Esophagus muscularis mucosa (tissue), 4 donors: ENCODE measurements at places on chromosomes 7 and 10.

DNA sequence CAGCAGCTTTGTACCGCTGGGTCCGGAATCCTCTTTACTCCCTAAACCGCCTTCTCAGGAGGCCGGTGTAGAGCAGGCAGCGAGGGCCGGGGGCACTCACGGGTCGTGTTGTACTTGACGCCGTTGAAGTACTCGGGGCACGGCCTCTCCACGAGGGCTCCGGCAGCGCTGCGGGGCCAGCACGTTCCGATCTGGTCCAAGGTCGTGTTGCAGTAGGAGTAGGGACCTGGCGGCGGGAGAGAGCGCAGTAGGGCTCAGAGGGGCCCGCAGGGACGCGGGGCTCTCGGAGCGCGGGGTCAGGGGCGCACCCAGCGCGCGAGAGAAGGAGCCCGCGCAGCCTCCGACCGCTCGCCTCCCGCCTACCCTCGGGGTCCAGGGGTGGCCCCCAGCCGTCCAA, 443 bp downstream of the CRHR2 start:
- DNase-seq, result no peak

DNA sequence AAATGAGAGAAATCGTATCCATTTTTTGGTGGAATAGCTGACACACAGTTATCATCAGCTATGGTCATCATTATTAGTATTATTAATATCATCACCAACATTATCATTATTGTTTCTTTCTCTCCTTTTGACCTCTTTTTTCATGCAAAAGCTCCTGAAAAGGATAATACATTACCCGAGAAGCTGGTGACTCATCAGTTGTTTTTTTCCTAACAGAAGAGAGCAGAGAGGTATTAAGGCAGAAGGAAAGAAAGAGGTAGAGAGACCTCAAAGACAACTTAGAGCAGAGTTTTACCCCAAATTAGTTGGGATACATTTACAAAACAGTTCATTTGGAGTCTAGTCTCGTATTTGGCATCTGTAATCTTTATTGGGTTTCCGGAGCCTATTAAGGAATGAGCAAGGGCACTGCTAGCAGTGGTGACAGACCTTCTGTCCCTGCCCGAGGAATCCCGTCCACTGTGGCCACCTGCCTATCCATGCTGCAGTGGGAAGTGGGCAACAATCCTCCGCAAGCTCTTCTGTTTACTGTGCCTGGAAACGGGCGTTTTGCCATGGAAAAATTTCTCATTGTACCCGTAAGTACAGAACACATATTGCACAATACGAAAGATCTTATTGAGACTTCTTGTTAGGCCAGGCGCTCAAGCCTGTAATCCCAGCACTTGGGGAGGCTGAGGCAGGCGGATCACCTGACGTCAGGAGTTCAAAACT, 170.0 kb upstream of the MKLN1 start:
- no peak for DNase-seq

DNA sequence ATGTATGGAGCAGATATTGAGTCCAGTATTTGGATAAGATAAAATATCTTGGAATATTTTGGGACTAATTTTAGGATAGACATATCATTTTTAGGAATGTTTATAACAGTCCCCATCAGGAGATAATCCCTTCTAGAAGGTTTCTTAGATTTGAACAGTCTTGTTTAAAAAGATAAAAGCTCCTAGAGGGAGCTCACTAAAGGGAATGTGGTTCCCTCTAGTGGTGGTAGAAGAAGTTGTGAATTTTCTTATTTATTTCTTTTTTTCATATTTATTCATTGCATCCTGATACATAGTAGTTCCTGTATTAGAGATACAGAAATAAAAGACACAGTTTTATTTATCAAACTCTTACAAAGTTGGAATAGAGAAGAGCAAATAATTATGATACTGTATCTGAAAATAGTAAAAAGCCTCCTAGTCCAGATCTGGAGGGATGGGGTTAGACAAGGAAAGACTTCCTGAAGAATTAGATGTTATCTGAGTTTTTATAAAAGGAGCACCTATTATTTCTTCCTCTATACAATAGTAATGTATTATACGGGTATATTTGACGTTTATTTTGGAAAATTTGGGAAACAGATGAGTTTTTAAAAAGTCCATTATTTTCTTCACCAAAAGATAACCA, 24.5 kb upstream of the KLF14 start:
- DNase-seq, result no peak

DNA sequence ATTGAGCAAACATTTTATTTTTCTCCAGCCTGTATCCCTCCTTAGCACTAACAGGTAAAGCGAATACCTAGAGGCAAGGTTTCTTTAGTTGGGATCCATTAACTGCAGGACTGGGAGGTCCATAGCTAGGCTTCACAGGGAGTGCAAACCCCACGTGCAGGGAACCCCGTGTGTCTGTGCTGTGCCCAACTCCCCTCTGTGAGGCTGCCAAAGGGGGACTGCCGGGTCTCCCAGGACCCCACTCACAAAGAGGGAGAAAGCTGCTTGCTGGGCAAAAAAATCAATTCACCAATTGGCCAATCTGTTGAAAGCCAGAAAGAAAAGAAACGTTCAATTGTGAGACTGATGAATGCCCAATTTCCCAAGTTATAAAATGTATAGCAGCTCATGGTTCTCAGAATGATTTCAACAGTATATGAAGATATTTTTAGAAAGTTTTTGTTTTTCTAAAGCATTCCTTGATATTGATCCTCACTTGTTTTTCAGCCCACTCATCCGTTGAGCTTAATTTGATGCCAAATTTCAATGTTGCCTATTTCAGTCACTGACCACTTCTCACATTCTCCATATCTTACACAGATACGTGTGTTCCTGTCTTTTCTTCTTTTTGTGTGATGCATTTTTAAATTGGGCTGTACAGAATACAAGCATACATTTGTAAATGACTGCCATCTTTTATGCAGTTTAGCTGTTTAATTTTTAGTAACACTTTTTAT, 202.7 kb upstream of the PRSS58 start:
- DNase-seq, result no peak

DNA sequence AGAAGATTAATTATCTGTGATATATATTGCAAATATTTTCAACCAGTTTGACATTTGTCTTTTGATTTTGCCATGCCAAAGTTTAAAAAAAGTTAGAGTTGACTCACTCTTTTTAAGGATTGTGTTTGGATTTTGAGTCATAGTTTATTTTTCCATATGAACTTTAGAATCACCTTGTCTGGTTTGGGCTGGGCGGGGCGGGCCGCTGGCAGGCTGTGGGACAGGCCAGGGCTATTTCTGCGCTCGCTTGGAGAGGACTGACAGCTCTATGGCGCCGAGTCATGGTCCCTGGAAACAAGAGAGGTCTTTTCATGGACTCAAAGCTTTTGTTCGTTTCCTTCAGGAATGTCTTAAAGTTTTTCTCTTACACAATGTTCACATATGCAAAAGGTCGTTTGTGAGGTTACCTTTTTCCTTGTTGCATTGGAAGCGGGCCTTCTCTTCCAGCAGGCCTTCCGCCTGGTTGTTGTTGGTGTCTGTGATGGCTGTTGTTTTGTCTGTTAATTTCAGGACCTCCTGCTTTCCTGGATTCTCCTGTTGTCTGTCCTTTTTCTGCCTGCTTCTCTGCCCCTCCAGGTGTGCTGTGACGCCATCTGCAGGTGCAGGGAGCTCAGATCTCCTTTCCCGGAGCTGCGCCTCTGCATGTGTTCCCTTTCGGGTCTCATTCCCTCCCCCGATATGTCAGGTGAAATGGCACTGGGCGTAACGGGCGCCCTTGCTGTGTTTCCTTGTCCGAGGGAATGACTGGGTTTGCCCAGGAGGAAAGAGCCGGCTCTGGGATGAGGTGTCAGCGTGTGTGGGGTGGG, 53.8 kb downstream of the INPP5A start:
- DNase-seq, result no peak

GRCh38 chr7:38169847-38170246, 8.2 kb upstream of the STARD3NL start:
- no peak for DNase-seq

GRCh38 chr7:103856929-103857328, 132.5 kb downstream of the RELN start:
- no peak for DNase-seq

GRCh38 chr7:46155367-46155766, 234.3 kb upstream of the IGFBP3 start:
- DNase-seq, result no peak

- no peak for DNase-seq
Measured at GRCh38 chr7:136104269-136104603, 127.1 kb upstream of the MTPN start.

DNA sequence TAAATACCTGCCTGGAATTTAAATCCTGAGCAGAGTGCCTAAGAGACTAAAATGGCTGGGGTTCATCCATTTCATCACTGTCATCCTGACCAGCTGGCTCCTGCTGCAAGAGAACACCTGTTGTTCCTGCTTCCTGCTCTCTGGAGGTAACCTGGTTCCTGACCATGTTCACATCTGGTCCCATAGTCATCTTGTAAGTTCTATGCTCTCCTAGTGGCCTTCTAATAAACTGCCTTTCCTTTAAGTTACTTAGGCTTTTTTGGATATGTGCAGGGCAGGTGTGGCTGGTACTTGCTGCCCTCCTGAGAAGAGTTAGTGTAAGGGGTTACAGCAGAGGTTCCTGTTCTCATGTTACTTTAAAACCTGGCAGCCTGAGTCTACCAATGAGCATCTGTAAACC, 80.0 kb downstream of the NRCAM start:
- DNase-seq, result no peak

- no peak for DNase-seq
Measured at GRCh38 chr10:124577651-124578050, 116.0 kb downstream of the LHPP start.
